ENCODE measurements at places on chromosomes 12 and 14. TPM values are rescaled to one million over a fixed set of nuclear protein-coding genes. Genes with fewer than 3 reads are reported as not detected.
A peak's percentile ranks its signal among the peaks of the same experiment; 100 is the strongest.

ZDHHC22 gene
- not detected for total RNA-seq

ANG gene
- 23.6 TPM for total RNA-seq

GRCh38 chr12:71027856-71028255, 107.3 kb upstream of the PTPRR start:
- H3K27me3 ChIP-seq = no peaks in the 10 kb centered on the region
- no peak for DNase-seq
- H3K36me3 ChIP-seq = no peaks in the 10 kb centered on the region
- H3K27ac ChIP-seq = no peak overlapping the region
- H3K4me3 ChIP-seq = no peak overlapping the region

GRCh38 chr14:100468557-100468956, 118.7 kb downstream of the BEGAIN start:
- DNase-seq = no peak
- no peaks in the 10 kb centered on the region for H3K27me3 ChIP-seq
- H3K4me1 ChIP-seq = no peaks in the 10 kb centered on the region
- no peaks in the 10 kb centered on the region for H3K36me3 ChIP-seq
- no peak overlapping the region for H3K4me3 ChIP-seq

GRCh38 chr12:68633614-68634558, 23.2 kb downstream of the RAP1B start:
- H3K27ac ChIP-seq = peak overlapping the region; percentile 39
- DNase-seq = no peak
- no peaks in the 10 kb centered on the region for H3K36me3 ChIP-seq
- H3K27me3 ChIP-seq = no peaks in the 10 kb centered on the region
- no peak overlapping the region for H3K4me3 ChIP-seq

- H3K36me3 ChIP-seq = no peaks in the 10 kb centered on the region
- H3K27ac ChIP-seq = no peak overlapping the region
- H3K4me1 ChIP-seq = no peaks in the 10 kb centered on the region
- peaks cover 2% of the 10 kb centered on the region for H3K27me3 ChIP-seq
These were observed 284.5 kb downstream of the DPF3 start for GRCh38 chr14:72609205-72609916.
